ENCODE measurements at places on chromosomes 11 and 22.
A peak's percentile ranks its signal among the peaks of the same experiment; 100 is the strongest.

- DNase-seq: no peak
These were observed 18.3 kb downstream of the SMIM38 start for GRCh38 chr11:69173925-69174581.

DNA sequence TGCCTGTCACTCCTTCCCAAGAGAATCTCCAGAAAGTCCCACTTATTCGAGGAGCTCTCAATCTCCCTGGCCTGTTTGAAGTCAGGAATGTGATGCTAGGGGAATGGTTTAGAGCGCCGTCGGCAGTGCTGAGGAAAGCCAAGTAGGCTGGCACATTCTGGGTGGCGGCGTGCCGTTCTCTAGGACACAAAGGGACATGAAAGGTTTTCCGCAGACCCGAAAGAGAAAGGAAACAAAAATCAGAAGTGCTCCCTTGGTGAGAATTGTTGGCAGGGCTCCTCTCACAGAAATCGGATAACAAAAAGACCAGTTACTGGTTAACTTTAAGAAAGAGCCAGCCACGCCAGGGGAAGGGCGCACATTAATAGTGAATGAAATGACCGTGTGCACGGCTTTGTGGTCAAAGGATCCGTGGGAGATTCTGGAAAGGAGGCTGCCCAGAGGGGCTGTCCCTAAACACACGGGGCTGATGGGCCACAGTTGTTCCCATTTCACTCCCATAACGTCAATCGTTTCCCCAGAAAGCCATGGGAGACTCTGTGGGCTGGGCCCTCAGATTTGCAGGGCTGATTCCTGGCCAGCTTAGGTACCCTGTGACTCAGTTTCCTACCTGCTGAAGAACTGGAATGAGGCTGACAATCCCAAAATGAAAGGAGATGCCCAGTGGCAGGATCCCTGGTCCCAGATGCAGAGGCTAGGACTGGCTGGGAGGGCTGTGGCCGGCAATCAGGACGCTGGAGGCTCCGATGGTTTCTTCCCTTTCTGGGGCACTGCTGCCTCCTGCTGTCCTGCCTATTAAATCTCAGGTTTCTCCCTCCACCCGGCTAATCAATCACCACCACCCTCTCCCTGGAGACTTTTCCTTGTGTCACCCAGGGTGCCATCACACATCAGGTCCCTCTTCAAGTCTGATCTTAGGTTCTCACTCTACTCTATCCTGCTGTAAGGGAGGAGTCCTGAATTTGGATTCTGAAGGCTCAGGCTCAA is 82.3 kb downstream of the RCN1 start:
- DNase-seq: peak; percentile 13

GRCh38 chr11:73759610-73760134 is 1.2 kb downstream of the RAB6A start:
- no peak for DNase-seq

DNA sequence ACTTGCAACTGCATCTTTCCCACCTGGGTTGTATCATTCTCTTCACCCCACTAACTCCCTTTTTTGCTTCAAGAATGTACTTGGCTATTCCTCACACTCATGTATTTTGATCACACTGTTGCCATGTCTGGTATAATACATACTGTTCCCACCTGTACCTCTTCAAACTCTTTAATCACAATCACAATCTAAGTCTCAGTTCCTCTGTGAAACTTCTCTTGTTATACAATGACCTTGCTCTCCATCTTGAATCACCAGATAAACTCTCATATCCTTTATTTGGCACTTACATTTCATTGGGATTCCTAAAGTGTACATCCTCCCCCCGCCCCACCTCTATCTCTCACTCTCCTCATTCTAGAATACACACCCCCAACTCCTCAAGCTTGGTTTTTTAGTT is 516.0 kb upstream of the CHORDC1 start:
- DNase-seq: no peak

DNA sequence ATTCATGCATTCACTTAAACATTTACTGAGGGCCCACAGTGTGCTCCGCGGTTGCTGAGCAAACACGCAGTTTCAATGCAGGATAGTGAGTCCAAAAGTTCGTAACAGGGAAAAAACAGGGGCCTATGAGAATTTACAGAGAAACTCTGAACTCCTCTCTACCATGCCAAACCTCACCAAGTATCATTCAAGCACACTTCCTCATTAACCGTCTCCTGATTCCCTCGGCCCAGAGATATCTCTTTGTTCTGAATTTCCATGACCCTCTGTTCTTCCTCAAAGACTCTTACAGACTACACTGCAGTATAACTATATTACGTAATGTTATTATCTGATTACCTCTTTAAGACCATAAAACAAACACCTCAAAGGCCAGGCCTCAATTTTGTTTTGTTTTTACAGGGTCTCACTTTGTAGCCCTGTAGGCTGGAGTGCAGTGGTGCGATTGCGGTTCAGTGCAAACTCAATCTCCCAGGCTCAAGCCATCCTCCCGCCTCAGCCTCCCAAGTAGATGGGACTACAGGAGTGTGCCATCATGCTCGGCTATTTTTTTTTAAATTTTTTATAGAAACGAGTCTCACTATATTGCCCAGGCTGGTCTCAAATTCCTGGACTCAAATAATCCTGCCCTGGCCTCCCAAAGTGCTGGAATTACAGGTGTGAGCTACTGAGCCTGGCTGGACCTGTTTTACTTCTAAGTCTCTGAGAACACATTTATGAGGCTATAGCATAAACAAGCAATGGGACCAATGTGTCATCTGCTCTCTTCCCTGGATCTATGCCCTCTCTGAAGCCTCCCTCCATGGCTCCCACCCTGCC is 3.6 kb downstream of the HPS4 start:
- DNase-seq: no peak

DNA sequence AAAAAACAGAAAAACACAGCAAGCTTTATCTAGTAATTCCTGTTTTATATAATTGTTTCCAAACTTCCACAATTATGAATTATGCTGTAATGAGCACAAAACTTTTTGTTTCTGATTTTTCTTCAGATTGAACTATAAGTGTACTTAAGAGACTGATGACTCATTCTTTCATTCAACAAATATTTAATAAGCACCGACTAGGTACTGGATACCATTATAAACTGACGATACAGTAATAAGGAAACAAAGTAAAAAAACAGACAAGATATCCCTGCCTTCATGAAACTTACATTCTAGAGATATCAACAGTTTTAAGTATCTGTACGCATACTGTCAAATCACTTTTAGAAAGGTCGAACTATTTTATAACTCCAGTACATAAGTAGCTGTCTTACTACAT is 78.6 kb downstream of the ME3 start:
- DNase-seq: no peak

DNA sequence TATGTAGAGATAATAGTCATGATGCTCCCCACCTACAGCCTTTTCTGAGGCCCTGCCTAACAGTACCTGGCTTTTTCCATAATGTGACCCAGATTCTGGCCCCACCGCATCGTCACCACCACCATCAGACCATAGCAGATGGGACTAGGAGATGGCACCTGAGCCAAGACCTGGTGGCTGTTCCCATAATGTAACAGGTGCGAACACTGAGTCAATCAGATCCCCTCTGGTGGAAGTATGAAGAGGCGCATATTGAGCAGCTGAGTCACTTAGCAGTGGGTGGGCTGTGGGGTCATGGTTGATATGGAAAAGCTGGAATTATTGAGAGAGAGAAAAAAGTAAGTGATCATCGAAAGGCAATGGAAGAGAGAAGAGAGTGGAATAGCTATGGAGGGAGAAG is 578.0 kb upstream of the CADM1 start:
- no peak for DNase-seq

DNA sequence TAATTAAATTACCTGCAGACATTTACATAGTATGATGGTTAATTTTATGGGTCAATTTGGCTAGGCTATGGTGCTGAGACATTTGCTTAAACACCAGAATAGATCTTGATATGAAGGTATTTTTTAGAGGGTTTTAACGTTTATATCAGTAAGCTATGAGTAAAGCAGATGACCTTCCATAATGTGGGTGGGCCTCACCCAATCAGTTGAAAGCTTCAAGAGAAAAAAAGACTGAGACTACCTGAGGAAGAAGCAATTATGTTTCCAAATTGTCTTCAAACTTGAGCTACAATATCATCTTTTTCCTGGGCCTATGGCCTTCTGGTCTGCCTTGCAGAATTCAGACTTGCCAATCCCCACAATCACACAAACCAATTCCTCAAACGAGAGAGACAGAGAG is 498.8 kb upstream of the API5 start:
- DNase-seq: no peak

- DNase-seq: no peak
These were observed 59.6 kb downstream of the ZNRF3 start for GRCh38 chr22:28942801-28943500.

- DNase-seq: no peak
These were observed 47.3 kb upstream of the WNT7B start for GRCh38 chr22:46024136-46024840.

GRCh38 chr11:37525336-37525735 is 927.3 kb upstream of the RAG2 start:
- DNase-seq: no peak

DNA sequence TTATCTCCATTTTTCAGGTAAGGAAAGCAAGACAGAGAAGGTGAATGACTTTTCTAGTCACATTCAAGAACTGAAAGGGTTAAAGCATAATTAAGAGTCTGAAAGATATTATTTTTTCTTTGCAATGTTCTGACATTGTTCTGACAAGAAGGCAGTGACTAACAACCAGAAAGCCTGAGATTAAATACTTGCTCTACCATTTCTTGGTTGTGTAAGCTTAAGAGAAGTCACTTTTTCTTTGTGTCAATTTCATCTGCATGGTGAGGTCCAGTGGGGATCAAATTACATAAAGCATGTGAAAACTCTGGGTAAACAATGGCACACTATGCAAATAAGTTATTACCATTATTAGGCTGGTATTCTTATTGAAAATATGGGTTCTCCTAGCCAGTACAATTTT is 73.7 kb downstream of the PHF21A start:
- DNase-seq: no peak

DNA sequence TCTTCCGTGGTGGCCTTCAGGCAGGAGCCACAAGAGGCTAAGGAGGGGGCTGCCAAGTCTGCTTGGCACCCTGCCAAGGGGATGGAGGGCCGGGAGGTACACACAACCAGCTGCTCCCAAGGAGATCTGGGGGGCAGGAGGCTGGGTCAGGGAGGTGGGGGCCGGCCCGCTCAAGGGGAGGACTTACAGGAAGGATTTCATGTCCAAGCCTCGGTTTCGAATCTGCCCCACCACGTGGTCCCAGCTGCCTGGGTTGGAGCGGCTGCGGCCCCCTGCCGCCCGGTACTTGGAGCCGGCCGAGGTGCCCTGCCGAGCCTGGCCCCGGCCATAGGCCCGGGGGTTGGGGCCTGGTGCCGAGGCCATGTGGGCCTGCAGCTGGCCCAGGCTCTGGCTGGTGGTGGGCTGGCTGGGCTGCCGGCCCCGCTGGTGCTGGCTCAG is 33.5 kb downstream of the LRRC10B start:
- no peak for DNase-seq

GRCh38 chr11:65583589-65583988 is 7.7 kb downstream of the EHBP1L1 start:
- no peak for DNase-seq

GRCh38 chr11:27254744-27255446 is 108.1 kb downstream of the CCDC34 start:
- DNase-seq: no peak

- DNase-seq: no peak
These were observed 11.7 kb upstream of the DNAJB13 start for GRCh38 chr11:73939096-73939495.

GRCh38 chr11:96273507-96273906 is 69.5 kb downstream of the MAML2 start:
- DNase-seq: no peak

GRCh38 chr11:45146072-45147016 is at the start of gene PRDM11:
TSS of gene PRDM11 (plus strand) at chr11:45146639. CDS start at chr11:45181767, 35,128 bp downstream.
- peak; percentile 50 for DNase-seq

DNA sequence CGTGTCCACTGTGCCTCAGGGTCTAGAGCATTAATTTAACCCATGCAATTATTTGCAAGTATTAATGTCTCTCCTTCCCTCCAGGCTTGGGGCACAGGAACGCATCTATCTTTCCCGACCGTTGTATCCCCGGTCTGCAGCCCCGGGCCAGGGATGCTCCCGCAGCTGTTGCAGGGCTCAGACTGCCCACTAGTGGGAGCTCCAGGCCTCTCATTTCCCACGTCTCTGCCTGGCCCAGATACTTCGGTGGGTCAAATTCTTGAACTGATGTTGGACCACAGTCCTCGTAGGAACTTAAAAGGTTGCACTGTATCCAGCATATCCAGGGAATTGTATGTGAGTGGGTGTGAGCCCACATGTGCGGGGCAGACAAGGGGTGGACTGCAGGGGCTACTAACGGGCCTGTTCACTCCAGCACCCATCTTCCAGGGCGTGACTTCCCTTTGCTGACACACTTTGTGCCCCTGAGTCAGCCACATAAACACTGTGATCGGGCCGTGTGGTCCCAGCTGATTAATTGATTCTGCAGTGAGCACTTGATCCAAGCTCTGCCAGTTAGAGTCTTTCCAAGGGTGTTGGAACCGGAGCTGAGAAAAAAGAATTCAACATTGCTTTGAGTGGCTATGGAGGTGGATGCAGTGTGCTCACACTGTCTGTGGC is 451.3 kb downstream of the TBC1D22A start:
- peak; percentile 63 for DNase-seq

GRCh38 chr11:62081378-62082291 is 42.2 kb upstream of the INCENP start:
- DNase-seq: peak; percentile 69
